ENCODE measurements at places on chromosomes 12 and 14.

- no peak for DNase-seq
Measured at GRCh38 chr12:9342614-9343353, 134.6 kb upstream of the PZP start.

DNA sequence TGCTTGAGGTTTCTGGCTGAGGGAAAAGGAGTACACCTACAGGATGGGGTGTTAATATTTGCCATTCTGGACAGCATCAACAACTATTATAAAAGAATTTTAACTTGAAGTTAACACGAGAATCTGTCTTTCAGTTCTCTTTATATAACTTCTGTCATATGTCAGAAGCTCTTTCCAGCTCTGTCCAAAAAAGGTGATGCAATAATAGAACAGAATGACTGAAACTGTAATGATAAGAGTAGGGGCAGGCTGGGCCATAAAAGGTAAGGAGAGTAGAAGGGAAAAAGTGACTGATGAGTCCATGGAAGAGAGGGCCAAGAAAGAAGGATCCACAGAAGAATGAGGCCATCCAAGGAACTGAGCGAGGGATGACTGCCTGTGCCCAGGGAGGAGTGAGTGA lies 966.7 kb upstream of the FBXO33 start:
- no peak for DNase-seq

- DNase-seq, result no peak
Measured at GRCh38 chr12:8584004-8584403, 28.7 kb downstream of the AICDA start.

DNA sequence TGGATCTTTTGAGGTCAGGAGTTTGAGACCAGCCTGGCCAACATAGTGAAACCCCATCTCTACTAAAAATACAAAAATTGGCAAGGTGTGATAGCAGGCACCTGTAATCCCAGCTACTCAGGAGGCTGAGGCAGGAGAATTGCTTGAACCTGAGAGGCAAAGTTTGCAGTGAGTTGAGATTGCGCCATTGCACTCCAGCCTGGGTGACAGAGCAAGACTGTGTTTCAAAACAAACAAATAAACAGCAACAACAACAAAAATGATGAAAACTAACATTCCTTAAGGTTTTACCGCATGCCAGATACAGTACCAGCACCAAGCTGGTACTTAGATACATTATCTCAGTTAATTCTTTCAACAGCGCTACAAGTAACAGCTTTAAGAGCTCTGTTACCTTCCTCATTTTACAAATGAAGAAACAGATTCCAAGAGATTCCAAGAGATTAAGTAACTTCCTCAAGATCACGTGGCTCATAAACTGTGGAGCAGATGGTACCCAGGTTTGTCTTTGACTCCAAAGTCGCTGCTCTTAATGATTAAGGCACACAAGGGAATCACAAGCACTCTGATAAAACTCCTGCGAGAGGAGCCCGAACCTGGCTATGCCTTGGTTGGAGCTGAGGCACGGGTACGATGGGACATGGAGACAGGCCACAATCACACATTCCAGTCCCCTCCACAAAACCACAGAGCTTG lies 17.7 kb upstream of the PLEK2 start:
- DNase-seq, result no peak

GRCh38 chr14:61768240-61768639 lies 6.0 kb downstream of the SNAPC1 start:
- DNase-seq, result no peak

DNA sequence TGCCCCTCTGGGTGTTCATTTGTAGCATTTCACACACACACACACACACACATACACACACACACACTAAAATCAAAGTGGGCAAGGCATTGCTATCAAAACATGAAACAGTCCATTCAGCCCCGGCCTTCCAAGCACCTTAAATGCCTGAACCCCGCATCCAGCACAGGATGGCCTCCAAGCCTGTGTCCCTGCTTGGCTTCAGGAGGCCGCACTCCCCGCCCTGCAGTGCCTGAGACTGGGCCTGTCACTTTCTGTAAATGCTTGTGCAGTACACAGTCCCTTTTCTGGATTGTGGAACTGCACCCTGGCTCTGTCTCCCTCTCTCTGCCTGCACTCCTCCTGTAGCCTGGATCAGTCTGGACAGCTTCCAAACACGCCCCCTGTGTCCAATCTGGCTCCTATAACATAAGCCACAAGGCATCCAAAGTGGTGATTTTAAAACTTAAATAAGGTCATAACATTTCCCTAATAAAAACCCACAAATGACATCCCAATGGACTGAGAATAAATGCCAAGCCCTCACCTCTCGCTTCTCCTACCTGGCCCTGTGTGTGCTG lies 972.2 kb upstream of the TMEM132C start:
- peak; percentile 4 for DNase-seq

DNA sequence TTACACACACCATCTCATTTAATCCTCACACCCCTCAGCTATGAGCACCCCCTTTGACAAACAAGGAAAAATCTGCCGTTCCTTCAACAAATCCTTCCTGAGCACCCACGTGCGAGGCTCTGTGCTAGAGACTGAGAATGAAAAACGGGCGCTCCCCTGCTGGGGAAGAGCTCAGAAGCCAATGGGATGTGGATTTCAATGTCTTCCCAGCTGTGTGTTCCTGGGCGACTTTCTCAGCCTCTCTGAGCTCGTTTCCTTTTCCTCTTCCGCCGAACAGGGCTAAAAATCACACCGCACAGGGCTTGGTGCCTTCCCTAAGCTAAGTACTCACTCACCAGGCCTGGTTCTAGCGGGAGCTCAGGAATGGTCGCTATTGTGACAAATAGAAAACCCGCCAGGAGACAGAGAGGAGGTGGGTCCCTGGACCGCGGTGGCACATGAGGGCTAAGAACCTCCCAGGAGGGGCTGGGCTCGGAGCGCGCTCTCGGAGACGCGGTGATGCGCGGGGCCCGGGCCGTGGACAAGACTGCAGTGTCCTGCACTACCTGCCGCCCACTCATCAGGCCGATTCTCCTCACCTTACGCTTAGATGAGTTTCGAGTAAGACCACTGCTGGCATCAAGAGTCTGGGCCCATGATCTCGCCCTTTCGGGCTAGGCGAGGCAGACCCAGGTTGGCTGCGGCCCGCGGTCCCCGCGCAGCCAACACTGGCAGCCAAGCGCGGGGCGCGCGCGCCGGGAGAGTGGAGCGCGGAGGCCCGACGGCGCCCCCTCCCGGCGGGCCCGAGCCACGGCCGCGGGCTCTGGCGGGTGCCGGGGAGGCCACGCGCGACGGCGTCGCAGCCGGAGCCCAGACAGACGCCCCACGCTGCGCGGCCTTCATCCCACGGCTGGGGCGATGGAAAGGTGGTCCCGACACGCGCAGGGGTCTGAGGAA lies 17.0 kb downstream of the ZDHHC22 start:
- DNase-seq, result peak; percentile 34

DNA sequence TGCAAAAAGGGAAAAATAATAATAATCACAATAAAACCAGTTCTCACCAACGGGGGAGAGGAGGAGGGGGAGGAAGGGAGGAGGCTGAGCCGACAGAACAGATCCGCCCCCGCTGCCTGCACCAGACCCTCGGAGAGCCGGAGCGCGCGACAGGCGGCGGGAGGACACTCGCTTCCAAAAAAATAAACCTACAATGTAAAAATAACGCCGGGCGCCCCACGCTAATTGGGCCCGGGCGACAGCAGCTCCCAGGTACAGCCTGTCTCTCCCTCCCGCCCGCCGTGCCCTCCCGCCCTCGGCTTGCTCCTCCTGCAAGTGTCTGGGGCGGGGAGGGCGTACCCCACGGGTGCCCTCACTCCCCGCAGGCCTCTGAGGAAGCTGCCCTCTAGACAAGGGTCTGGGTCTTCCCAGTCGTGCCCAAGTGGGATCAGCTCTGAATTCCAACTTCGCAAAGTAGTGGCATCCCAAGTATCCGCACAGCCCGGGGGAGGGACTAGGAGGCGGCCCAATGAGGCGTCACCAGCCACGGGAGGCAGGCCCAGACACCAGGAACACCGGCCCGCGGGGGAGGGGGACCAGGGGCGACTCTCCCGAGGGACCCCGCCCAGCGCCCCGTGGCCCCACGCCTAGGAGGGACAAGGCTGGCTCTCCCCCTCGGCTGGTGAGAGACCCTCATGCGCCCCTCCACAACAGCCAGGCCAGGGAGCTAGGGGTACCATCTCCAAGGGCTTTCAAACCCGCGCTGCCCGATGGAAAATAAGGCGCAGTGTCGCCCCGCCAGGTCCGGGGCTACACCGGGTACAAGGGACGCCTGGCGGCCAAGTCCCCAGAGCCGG lies 1.0 kb downstream of the NCOR2 start:
- peak; percentile 82 for DNase-seq

GRCh38 chr12:46663318-46663717 lies 162.5 kb downstream of the SLC38A4 start:
- DNase-seq, result no peak

DNA sequence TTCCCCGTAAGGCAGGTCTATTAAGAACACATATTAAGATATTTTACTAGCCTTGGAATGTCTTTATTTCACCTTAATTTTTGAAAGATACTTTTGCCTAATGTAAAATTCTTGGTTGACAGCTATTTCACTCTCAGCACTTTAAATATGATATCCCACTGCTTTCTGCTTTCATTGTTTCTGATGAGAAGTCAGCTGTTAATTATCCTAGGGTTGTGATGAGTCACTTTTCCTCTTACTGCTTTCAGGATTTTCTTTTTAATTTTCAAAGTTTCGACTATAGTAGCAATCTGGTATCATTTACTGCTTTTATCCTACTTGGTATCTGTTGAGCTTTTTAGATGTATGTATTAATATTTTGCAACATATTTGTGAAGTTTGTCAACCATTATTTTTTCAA lies 578.9 kb upstream of the ATP2B1 start:
- DNase-seq, result no peak

GRCh38 chr12:2266666-2267620 lies 214.2 kb downstream of the CACNA1C start:
- no peak for DNase-seq

GRCh38 chr12:124921200-124922031 lies 7.0 kb upstream of the UBC start:
- DNase-seq, result peak; percentile 66

GRCh38 chr12:34291001-34291400 lies 268.7 kb downstream of the ALG10 start:
- no peak for DNase-seq

GRCh38 chr12:3833670-3834310 lies 39.4 kb downstream of the PARP11 start:
- DNase-seq, result no peak

Measured in hindlimb muscle (tissue), 1 donor.